Globus pallidus (tissue), 1 donor: ENCODE measurements at places on chromosomes 2 and 18.

- no peak for DNase-seq
Observed at GRCh38 chr2:203913947-203914346, 22.6 kb upstream of the ICOS start.

DNA sequence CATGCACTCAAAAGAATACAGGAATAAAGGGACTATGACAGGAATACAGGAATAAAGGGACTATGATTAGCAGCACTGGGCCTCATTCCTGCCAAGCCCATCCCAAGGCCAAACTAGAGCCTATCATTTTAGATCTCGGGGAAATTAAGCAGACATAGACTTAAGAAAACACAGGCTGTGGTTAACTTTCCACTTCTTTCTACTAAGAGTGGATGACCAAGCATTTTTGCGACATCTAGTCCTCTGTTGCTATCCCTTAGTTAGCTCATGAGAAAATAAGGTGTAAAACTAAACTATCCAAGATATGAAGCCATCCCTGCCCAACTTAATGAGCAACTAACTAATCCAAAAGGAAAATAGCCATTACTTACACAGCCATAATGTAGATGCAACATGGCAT lies 5.9 kb downstream of the LYPD1 start:
- DNase-seq, result no peak

- DNase-seq, result no peak
Observed at GRCh38 chr2:164457271-164457670, 164.0 kb downstream of the GRB14 start.

DNA sequence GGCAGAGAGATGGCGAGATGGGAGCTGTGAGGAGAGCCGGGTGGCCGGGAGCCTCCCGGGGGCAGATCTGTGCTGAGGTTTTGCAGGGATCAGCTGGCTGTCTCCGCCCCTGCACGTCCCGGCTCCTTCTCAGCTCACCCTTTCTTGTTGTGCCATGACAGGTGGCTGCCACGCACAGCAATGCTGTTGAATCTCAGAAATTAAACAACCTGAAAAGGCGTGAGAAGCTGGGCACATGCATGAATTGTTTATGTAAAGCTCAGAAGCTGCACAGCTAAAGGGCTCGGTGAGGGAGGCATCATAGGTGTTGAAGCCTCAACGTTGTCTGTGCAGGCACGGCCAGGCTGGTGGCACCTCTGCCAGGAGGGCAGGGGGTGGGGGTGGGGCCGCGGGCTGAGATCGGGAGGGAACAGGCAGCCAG lies 858 bp upstream of the RTP5 start:
- DNase-seq, result no peak

GRCh38 chr2:235618039-235618438 lies 124.2 kb downstream of the AGAP1 start:
- no peak for DNase-seq

DNA sequence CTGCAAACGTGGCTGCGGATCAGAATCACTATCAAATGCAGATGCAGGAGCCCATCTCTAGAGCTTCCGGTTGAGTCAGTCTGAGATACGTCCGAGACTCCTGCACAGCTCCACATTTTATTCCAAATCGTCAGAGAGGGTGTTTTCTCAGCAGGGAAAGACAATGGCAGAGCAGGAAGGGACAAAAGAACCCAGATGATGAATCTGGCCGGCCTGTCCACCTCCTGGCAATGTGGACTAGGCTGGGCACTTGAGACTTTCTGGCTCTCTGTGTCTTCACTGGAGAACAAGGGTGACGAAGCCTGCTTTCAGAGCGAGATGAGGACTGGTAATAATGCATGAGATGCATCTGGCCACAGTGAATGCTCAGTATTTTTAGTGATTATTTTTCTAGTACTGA lies 255.9 kb upstream of the MYT1L start:
- no peak for DNase-seq

DNA sequence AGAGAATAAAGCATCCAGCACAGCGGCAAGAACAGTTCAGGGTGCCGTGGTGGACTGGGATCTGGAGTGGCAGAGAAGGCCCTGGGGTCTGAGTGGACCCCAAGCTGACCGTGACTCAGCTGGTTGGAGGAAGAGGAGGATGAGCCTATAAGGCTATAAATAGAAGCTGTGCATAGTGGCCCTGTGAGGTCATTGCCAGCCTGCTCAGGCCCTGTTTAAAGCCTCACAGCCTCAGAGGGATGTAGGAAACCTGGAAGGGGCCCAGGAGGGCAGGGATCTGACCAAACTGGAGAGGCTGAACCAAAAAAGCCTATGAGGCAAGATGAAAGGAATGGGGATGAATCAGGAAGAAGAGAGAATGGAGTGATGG lies 11.3 kb upstream of the DES start:
- no peak for DNase-seq

GRCh38 chr18:21257386-21257785 lies 15.4 kb downstream of the GREB1L start:
- no peak for DNase-seq

DNA sequence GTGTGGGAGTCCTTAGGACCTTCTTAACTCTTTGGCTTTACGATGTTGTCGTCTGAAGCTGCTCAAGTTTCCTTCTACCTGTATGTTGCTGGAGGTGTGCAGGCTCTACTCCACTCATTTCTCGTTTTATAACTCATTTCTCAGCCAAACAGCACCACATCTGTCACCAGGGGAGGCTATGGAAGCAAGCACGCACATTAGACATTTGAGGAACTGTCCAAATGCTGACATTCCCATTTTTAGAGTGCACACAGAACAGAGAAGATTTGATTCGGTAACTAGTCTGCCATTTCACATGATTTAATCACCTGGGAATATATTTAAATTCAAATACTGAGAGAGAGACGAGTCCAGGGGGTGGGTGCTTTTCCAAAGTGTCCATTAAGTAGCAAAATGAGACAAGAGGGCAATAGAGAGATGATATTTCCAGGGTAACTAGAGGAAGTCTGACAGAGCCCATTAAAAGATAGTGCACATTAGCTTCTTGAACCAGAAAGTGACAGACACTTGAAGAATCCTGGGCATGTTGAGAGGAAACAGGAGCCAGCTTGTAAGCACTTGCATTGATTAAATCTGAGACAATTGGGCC lies 793.3 kb downstream of the TDRD15 start:
- DNase-seq, result no peak

DNA sequence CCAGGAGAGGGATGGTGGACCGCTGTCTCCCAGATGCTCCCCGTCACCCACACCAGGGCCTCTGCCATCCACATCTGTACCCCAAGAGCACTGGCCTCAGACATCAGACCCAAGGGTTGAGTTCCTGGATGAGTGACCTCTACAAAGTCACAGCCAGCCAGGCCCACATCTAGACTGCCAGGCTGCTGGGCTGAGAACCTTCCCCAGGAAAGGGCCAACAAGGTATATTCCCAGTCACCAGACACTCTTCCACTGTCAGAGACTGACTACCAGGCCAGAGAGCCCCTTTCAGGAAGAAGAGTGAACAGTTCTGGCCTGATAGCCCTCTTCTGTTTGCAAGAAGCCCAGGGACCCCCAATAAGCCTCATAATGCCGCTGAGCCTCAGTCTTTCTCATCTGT lies 44.3 kb downstream of the C1QL2 start:
- DNase-seq, result no peak

DNA sequence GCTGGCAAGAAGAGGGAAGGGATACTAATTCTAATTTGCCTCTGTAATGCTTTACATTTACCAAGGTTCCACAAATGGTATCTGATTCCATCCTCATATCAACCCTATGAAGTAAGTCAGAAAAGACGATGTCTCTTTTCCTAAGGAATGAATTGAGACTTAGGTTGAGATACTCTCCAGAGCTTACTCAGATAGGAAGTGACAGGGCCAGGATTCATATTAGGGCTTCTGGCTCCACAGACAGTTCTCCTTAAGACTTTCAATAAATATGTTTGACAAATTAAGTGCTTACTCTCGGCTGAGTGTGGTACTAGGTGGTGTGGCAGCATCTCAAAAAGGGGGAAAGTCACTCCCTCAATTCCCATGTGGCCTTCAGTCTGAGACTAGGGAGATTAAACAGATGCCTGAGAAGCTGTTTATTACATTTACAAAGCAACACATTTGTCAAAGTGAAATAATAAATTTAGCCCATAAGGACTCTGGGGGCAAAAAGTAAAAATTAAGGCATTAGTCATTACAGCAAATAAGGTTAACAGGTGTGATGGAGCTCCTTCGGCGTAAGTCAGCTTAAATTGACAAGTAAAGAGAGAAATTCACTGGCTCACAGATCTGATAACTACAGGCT lies 14.2 kb downstream of the CDK15 start:
- no peak for DNase-seq

DNA sequence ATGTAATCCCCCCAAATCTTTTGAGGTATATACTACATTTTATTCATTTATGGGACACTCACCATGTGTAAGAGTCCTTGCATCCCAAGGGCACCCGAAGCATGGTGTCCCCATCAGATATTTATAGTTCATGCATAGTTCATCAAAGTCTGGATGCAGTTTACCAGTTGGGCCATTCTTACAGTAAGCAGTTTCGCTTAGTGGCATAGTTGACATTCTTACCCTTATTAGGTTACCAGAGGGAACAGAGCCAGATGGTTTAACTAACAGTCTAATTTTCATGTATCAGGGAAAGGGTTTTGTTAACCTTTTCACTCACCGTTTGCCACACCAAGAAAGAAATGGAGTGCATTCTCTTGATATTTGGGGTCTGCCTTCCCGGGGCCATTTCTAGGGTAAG lies 7.1 kb downstream of the ZNF407 start:
- DNase-seq, result no peak

- no peak for DNase-seq
Observed at GRCh38 chr2:37917281-37918228, 7.5 kb upstream of the RMDN2 start.

DNA sequence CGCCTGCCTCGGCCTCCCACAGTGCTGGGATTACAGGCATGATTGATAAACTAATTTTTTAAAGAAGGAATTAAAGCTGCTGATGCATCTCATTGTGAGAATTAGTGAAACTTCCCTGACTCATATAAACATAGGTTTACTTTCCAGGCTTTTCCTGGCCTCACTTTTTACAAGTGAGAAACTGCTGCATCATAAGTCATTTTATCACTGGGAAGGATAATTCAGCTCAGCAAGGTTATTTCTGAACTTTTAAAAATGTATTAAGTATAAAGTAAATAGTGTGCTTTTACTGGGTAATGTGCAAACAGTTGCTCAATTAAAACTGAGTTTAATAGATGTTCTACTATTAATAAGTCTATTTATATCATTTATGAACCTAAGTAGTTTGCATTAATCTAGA lies 1130.3 kb upstream of the CDH2 start:
- DNase-seq, result no peak

DNA sequence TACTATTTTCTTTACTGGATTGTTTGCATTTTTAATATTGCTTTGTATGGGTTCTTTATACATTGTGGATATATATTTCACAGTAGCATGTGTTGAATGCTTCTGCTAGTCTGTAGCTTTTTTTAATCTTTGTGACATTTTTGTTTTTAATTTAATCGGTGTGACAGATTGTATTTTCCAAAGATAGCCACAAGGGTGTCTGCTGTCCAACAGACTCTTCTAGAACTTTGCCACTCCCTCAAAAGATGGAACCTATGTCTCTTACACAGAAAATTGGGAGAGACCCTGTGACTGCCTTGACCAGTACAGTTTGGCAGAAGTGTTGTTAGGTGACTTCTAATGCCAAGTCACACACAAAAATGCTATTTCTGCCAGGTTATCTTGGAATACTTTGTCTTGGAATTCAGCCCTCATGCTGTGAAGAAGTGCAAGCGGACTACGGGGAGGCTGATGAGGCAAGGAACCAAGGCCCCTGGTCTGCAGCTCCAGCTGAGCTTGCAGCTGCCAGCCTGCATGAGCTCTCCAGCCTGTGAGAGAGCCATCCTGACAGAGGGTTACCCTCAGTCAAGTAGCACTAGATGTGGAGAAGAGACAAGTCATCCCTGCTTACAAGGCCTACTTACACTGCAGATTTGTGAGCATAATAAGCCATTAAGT lies 110.8 kb downstream of the TDRD15 start:
- no peak for DNase-seq

DNA sequence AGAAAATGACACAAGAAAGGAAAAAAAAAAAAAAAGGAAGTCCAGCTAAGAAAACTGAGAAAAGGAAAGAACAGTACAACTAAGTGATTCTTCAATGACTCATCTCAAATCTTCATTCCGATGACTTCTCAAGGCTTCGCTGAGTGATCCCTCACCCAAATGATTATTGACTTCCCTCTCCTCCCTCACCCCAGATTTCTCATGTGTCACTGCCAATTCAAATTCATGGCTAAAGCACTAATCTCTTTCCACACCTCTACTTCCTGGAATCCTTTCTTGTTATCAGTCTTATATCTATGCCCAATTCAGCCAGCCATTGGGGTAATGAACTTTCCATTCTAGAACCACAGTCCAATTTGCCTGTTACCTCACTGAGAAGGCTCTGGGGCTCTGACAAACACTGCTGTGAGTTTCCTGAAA lies 7.2 kb upstream of the ABCB11 start:
- no peak for DNase-seq

- no peak for DNase-seq
Observed at GRCh38 chr18:37383846-37384595, 181.6 kb downstream of the CELF4 start.

- no peak for DNase-seq
Observed at GRCh38 chr2:8983571-8983970, 19.9 kb downstream of the MBOAT2 start.
